Activated T-cell treated with anti-CD3 and anti-CD28 coated beads, Interleukin-2, amount 50 U/mL, for 4 hours (primary cell): ENCODE measurements at places on chromosomes 7 and 10.

- no peak for DNase-seq
Measured at GRCh38 chr7:28484606-28484935, 72.3 kb downstream of the CREB5 start.

- no peak for DNase-seq
Measured at GRCh38 chr10:8616166-8616565, 561.7 kb downstream of the GATA3 start.

GRCh38 chr10:96512524-96513304 lies 1.0 kb downstream of the TLL2 start:
- no peak for DNase-seq

DNA sequence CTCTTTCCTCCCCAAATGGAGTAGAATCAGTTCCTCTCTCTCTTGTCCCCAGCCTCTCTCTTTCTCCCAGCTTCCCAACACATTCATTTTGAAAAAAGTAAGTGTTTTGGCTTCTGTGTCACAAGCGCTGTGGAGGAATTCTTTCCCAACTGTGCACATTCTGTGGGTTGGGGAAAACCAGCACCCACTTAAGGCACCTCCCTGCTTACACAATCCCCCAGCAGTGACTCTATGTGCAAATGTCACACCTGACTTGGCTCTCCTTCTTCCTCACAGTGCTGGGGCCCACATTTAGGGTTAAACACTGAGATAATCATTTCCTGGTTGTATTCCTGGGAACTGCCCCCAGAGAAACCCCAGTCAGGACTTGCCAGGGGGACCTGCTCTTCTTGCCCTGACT lies 358.1 kb upstream of the ZNF32 start:
- no peak for DNase-seq

- DNase-seq, result no peak
Measured at GRCh38 chr10:18332048-18332447, 191.8 kb downstream of the CACNB2 start.

- DNase-seq, result no peak
Measured at GRCh38 chr7:123571684-123572083, 14.1 kb upstream of the NDUFA5 start.

- DNase-seq, result no peak
Measured at GRCh38 chr10:129161150-129161549, 305.9 kb upstream of the MGMT start.

DNA sequence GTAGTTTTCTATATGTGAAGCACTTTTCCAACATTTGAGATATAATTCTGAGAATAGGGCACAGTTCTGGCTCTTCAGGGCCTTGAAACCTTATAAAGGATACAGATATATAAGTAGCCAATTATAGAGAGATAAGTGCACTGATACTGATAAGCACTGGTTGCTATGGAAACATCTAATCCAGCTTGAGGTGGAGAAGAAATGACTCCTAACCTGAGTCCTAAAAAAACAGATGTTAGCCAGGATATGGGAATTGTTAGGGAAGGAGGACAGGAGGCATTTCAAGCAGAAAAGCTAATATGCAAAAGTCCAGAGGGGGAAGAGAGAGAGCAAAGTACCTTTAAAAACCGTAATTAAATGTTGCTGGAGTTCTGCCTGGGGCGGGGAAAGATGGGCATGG lies 30.8 kb downstream of the STRIP2 start:
- DNase-seq, result no peak

DNA sequence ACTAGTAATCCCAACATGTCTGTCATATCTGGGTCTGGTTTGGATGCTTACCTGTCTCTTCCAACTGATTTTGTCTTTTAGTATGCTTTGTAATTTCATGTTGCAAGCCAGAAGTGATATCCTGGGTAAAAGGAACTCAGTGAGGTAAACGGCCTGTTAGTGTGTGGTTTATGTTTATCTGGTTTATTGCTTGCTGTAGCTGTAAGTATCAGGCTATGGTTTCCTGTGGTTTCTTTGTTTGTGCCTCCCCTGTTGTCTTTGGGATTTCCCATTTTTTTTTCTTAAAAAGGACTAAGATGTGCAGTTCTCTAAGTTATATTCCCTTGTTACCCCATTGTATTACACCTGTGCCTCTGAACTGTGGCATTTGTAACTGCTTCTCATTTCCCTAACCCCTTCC lies 323.5 kb upstream of the POM121L12 start:
- no peak for DNase-seq

DNA sequence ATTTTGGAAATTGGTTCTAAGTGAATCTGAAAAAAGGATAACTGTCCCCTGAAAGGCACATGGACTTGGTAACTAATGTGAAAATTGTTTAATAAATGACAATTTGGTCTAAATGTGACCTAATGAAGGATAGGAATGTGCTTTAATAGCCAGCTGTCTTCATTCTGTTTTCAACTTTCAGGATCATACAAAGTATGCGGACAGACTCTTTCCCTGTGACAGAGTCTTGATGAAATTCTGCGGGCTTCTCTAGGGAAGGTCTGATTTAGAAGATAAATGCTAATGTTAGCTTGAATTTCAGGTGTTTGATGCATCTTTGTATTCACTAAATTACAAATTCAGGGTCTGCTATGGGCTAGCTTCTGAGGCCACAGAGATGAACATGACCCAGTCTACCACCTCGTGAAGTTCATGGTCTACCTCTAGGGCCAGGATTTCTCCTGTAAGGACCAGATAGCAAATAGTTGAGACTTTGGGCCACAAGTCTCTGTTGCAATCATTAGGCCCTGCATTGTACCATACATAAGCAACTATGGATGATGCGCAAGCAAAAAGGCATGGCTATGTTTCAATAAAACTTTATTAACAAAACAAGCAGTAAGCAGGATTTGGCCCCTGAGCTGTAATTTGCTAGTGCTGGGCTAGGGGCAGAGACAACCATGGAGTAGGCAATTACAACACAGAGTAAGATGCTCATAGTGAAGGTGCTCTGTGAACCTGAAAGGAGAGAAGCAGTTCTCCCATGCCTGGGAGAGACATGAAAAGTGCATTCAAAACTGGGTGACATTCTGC lies 368.6 kb downstream of the INHBA start:
- no peak for DNase-seq

DNA sequence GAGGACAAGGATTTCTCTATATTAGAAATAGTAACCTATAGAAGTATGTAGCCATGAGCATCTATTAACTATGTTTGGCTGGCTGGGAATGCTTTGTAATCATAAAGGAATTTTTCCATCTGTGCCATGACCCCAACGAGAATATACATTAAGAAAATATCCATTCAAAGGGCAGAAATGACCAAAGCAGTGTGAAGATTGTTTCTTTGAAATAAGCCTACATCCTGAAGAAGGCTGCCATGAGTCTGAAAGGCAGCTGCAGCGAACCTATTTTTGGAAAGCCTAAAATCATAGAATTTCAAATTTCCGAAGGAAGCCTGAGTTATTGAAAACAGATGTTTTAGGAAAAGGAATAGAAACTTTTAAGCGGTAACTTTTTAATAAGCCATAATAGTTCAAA lies 244.2 kb upstream of the FOXK1 start:
- no peak for DNase-seq

DNA sequence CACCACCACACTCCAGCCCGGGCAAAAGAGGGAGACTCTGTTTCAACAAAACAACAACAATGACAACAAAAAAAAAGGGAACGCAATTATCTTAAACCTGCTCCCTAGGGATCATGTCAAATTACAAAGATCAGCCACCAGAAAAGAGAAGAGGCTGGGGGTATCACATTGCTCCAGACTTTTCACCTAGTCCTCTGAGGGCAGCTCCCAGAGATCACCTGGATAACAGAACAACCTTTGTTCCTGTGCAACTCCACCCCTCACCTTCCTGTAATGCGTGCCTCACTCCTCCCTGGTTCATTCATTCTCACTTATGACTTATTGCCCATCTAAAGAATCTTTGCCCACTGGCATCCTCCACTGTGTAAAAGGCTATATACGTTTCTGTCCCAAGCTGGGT lies 31.8 kb downstream of the SVOPL start:
- no peak for DNase-seq

GRCh38 chr10:56231436-56231835 lies 129.6 kb downstream of the ZWINT start:
- no peak for DNase-seq

DNA sequence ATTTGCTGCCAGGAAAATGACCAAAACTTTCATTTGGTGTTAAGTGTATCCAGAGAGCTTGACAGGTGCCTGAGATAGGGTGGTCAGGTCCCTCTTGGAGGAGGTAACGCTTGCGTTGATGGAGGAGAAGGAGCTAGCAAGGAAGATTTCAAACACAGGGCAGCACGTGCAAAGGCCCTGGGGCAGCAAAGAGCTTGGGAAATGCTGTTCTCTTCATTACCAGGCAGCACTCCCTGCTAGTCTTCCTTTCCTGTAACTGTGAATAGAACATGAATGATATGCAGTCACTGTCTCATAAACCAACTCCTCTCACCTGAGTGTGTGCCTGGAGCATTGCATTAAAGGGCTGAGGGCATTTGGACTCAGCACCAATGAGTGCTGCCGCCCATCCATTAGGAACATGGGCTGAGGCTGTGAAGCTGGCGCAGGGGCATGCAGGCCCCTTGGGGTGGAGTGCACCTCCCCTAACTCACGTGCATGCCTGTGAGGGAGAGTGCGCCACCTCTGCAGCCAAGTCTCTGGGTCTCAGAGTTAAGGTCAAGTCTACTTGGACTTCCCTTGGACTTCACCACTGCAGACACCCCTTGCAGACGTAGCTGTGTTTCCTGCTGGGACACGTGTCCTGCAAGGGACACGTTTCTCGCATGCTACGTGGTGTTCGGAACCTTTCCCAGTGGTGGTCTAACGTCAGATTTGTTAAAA lies 136.8 kb downstream of the PAXIP1 start:
- DNase-seq, result no peak

GRCh38 chr10:110352930-110353243 lies 48.2 kb upstream of the SMNDC1 start:
- DNase-seq, result no peak

DNA sequence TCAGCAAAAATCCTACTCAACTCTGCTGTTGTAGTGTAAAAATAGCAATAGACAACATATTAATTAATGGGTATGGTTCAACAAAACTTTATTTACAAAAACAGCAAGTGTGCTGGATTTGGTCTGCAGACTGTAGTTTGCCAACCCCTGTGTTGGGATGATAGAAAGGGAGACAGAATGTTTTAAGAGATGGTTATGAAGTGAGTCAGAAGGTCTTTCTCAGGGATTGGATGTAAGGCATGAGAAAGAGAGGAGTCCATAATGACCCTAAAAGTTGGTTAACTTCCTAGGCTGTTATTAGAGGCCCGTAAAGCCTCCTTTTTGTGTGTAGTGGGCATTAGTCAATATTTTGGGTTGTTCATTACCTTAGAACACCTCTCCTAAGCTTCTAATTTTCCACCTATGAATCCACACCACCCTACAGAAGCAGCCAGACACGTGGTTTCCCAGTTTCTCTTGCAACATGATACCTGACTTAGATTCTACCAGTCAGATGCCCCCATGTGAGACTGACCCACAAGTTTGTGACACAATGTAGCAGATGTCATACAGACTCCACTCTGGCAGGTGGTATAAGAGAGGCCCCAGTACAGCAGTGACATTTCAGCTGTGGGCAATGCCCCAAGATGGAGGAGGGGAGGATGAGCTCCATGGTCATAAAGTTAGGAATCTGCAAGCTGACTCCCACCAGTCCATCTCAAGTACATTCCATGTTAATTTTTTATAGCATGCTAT lies 1015.6 kb downstream of the KCNMA1 start:
- DNase-seq, result no peak

- DNase-seq, result no peak
Measured at GRCh38 chr7:134246347-134246746, 70.4 kb downstream of the SLC35B4 start.

GRCh38 chr10:123559823-123560092 lies 106.4 kb upstream of the GPR26 start:
- DNase-seq, result no peak

DNA sequence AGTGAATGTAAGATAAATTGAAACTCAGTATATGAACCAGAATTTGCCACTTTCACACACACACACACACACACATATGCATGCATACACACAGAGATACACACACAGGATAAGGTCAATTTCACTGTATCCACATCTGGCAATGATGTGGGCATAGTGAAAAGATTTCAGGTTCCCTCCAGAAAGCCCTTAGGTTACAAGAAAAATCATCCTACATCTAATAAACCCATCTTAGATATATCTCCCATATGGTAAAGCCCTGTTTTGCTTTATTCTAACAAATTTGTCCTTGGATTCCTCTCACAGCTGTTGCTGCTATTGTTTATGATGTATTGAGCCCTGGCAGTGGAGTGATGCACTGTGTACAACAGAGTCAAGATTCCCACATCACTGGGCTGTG lies 27.9 kb upstream of the DLX6 start:
- no peak for DNase-seq

DNA sequence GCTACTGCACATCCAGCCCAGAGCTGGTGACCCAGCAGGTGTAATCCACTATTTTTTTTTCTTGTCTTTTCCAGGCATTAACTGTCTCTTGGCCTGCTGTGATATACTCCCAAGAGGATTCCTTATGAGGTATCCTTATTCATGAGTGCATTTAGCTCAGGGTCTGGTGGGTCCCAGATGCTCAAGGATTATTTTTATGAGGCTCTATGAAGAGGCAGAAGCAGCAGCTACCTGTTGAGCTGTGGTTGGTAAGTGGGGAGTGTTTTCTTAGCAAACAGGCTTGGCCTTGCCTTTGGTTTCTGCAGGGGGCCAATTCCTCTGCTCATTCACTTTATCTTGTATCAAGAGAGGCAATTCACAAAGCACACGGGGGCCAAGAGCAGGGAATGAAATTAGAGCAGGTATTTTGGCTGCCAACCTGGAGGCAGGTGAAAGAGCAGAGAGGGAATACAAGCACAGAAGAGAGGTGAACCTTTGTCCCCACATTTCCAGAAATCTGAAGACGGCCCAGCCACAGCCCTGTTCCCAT lies 221.6 kb downstream of the TMEM178B start:
- no peak for DNase-seq

DNA sequence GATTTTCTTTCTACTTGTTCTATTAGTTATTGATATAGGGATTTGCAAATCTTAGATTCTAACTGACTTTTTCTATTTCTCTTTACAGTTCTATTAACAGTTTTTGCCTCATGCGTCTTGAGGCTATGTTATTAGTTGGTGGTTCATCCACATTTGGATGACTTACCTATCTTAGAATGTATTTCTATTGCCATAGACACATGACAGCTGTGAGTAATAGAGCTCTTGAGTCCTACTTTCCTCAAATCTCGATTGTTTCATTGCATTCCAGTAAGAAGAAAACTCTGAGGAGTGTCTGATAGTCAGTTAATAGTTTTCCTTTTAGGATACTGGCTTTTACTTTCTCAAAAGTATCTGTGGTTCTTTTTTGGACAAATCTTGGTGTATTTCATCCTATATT lies 241.4 kb upstream of the ZNF32 start:
- DNase-seq, result no peak

- DNase-seq, result no peak
Measured at GRCh38 chr7:3146571-3147226, 103.0 kb upstream of the CARD11 start.

DNA sequence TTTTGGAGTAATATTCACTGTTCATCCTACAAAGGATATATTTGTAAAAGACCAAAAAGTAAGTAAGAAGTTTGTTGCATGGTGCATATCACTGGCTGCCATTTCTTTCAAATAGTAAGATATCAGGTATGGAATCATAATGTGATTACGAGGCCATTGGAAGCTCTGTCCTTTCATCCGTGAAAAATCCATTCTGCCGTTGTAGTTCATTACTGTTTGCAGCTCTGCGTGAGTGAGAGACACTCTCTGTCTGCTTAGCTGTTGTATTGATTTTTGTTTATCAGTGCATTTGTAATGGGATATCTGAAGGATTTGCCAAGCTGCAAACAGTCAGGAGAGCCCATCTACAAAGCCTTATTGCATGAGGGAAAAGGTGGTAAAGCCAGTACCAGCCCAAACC lies 44.1 kb upstream of the SLC39A12 start:
- DNase-seq, result no peak

- no peak for DNase-seq
Measured at GRCh38 chr10:80204677-80205476, 460 bp downstream of the ANXA11 start.
